ENCODE measurements at places on chromosomes 2 and 18. TPM values are rescaled to one million over a fixed set of nuclear protein-coding genes. Genes with fewer than 3 reads are reported as not detected.

Gene KCNJ3
- total RNA-seq = not detected

Gene LRRFIP1
- total RNA-seq = 94.6 TPM

Gene NOL4
- total RNA-seq = under 0.01 TPM

Gene STRN
- total RNA-seq = 22.4 TPM

Gene ATP6V1B1
- not detected for total RNA-seq

Gene ERLEC1
- total RNA-seq = 125 TPM

Gene MC4R
- not detected for total RNA-seq

Gene ANKRD44
- total RNA-seq = 0.64 TPM

Gene ANKRD62
- total RNA-seq = not detected

Gene PPP1CB
- total RNA-seq = 317 TPM

Gene GAL3ST2
- not detected for total RNA-seq

Gene MYCN
- total RNA-seq = not detected

All from tracheal epithelial cell (primary cell).